ENCODE measurements at places on chromosomes 5 and 9.

DNA sequence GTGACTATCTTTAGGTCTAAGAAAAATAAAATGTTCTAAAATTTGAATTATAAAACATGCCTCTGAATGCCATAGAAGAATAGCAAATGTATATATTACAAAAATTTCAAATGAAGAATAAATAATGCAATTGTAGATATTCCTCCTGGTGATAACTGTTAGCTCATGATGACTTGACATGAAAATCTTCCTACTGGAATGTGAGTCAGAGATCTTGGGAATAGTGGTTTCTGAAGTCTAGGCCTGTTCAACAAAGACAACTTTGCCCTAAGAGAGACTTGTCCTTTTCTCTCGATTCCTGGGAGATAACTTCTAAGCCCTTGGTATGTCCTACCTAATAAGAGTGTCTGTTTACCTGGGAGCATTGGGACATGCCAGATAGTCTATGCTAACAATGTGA, 746.3 kb upstream of the RIOK2 start:
- H3K4me1 ChIP-seq, result no peaks in the 10 kb centered on the region
- H3K4me3 ChIP-seq, result no peak overlapping the region
- H3K27ac ChIP-seq, result no peak overlapping the region
- H3K27me3 ChIP-seq, result no peaks in the 10 kb centered on the region
- H3K36me3 ChIP-seq, result no peaks in the 10 kb centered on the region

DNA sequence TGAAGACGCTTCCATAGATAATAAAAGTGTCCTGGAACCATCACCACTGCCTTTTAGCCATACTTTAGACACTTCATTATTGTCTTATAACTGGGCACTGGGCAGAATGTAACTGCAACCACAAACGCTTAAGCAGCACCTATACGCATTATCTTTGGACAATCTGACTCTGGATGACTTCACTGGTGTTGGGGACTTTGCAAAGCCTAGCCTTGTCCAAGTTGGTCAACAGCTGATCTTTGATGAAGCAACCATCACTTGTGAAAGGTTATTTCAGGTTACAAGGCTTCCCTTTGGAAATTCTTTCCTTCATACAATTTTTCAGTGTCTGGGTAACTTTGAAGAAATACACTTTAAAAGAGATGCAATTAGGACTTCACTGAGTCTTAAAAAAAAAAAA, 77.8 kb upstream of the ZNF462 start:
- H3K27me3 ChIP-seq, result no peaks in the 10 kb centered on the region
- H3K36me3 ChIP-seq, result no peaks in the 10 kb centered on the region
- H3K27ac ChIP-seq, result no peak overlapping the region
- no peak for DNase-seq

- H3K36me3 ChIP-seq, result no peaks in the 10 kb centered on the region
- H3K4me3 ChIP-seq, result no peak overlapping the region
- peaks cover 4% of the 10 kb centered on the region for H3K4me1 ChIP-seq
- no peak for DNase-seq
Observed at GRCh38 chr5:32854473-32854872, 143.4 kb downstream of the NPR3 start.

DNA sequence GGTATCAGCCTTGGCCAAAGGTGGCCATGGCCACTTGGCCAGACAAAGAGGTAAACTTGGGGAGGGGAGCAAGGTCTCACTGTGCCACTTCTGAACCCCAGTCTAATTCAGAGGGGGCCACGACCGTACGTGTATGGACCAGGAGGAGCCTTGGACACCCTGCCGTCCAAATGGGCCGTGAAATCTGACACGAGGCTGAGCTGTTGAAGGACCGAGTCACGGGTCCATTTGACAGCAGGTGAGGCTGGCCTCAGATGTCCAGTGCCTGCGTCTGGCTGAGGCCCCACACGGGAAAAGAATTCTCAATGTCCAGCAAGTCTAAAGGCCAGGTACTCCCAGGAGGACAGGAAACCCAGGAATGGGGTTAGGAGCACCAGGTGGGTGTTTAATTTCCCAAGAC, 17.7 kb downstream of the CMBL start:
- H3K27me3 ChIP-seq, result no peaks in the 10 kb centered on the region
- peaks cover 5% of the 10 kb centered on the region for H3K36me3 ChIP-seq
- peaks cover 8% of the 10 kb centered on the region for H3K4me1 ChIP-seq
- H3K4me3 ChIP-seq, result no peak overlapping the region

Data from upper lobe of right lung (tissue), 1 donor.